ENCODE measurements at places on chromosomes 1 and 21.

DNA sequence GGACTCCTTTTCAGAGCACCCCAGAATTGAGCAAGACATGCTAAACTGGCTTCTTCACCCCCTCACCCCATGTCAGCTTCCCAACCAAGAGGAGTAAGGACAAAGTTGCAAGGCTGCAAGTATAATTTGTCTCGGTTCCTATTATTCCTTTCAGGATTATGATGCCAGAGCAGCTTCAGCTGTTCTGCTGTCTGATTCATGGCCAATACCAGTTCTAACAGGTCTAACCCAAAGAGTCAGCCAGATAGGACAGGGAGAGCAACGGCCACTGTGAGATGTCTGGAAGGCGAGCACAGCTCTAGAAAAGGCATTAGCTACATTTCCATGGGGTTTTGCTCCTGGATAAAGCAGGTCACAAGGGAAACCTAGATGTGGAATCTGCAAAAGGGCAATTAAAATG is 53.3 kb upstream of the HOOK1 start:
- no peak for DNase-seq

DNA sequence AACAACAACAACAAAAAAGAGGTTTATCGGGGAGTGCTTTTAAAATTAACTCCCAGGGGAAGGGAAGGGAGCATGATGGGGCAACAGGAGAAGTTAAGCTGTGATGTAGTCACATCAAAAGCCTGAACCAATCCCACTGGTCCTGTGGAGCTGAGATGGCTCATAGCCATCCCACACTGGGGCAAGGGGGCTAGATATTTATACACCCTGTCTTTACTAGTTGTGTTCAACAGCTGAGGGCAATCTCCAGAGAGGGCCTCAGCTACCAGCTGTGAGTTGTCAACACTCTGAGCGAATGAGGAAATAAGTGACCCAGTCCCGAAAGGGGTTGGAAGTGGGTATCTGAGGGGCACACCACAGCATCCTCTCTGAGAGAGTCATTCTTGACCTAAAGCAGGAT is 31.0 kb upstream of the CREG1 start:
- DNase-seq = no peak

- DNase-seq = no peak
These were observed 189.8 kb downstream of the CLIC6 start for GRCh38 chr21:34858559-34858958.

DNA sequence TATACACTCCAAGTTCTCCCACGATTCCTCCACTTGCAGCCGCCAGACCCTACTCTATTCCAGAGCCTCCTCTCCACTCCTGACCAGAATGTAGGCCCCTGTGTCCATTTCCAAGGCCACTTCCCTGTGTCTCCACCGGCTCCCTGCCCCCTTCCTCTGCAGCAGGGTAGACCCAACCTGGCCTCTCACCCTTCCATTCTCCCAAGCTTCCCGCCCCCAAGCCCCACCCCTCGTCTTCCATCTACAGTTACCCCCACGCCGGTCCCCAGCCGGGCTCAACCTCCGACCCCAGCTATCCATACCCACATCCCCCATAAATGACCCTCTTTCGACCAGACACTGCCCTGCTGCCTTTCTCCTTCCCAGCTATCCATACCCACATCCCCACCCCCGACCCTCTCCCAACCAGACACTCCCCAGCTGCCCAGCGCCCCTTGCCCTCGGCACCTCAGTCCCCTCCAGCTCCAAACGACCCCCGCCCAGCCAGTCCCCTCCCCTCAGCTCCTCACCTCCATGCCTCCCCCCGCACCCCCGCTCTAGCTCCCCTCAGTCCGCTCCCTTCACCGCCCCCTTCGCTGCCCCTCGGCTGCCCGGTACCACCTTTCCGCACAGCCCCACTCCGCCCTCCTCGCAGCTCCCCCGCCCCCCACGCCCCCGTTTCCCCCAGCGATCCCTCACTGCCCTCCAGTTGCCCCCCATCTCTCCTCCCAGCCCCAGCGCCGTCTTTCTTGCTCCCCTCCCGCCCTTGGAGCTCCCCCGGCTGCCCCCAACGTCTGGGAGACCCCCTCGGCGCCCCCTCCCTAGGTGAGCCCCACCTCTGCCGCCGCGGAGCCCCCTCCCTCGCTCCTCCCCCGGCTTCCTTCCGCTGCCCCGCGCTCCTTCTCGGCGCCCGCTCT is 670 bp downstream of the RAB3B start:
- no peak for DNase-seq

DNA sequence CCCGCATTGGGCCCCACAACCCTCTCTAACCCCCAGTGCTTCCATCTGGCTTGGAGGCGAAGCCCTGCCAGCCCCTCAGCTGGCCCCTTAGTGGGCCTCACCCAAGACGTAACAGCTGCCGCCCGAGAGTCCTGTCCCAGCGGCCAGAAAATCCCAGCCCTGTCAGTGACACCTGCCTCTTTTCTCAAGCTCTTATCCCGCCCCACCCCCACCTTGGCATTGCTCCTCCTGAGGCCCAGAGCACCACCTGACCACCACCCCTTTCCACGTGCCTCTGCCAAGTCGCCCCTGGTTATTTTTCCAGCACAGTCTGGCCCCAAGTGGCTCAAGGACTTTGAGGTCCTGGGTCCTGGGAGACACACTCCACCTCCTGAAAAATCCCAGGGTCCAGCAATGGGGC is 5.9 kb upstream of the CTRC start:
- DNase-seq = no peak
